ENCODE measurements at places on chromosomes 2 and 18.

GRCh38 chr18:45374236-45374635 is 241.0 kb upstream of the SLC14A2 start:
- DNase-seq = no peak

GRCh38 chr2:165357758-165358157 is 111.7 kb upstream of the CSRNP3 start:
- no peak for DNase-seq

DNA sequence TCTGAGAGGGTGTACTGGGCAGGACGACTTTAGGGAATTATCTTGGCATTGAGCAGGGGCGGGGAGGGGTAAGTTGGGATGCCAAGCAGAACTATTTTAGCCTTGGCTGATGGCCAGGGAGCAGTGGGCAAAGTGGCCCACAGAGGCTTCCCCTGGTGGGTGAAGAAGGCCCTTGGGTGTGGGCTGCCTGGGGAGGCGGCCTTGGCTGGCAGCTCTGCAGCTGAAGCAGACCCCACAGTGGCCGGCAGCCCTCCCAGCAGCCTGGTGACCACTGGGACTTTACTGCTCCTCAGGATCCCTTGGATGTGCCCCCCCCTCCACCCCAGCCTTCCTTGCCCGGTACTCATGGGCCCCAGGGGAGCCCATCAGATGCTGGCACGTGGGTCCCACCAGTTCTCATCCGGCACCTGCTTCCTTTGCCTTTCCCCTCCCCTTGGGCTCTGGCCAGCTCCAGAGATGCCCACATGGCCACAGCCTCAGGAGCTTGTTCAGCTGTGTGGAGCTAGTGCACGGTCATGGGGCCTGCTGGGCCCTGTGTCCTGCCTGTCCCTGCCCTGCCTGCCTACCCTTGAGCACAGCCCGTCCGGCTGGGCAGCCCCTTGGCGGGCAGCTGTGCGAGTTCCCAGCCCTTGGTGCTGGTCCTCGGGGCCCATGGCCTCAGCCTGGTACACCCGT is 122.1 kb upstream of the HS6ST1 start:
- no peak for DNase-seq

DNA sequence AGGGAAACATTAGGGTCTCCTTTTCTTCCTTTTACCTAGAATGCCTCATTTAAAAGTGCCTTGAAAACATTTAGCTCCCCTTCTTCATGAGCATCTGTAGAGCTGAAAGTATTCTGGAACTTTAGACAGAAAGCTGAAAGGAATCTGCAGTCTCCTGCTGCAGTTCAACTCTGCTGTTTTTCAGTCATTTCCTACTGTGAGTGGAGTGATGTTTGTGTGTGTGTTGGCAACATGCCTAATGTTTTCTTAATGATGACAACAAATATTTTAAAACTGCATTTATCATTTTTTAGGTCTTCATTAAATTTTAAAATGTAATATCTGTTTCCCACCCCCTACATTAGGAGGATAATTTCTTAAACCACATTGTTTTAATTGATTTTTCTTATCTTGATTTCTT is 66.6 kb downstream of the TWSG1 start:
- no peak for DNase-seq

GRCh38 chr2:137178951-137179377 is 413.6 kb downstream of the THSD7B start:
- DNase-seq = no peak

- no peak for DNase-seq
Observed at GRCh38 chr2:172280571-172281361, 146.6 kb upstream of the ITGA6 start.
